ENCODE measurements at places on chromosomes 16 and 17. TPM values are rescaled to one million over a fixed set of nuclear protein-coding genes. Genes with fewer than 3 reads are reported as not detected.

- H3K27ac ChIP-seq, result no peak overlapping the region
- H3K4me1 ChIP-seq, result peaks cover under 1% of the 10 kb centered on the region
- H3K4me3 ChIP-seq, result no peak overlapping the region
- no peaks in the 10 kb centered on the region for H3K36me3 ChIP-seq
These were observed 273.4 kb upstream of the TNRC6C start for GRCh38 chr17:77684803-77685798.

GRCh38 chr16:947255-947921 lies 23.4 kb downstream of the LMF1 start:
- peaks cover 49% of the 10 kb centered on the region for H3K36me3 ChIP-seq
- DNase-seq, result no peak
- no peak overlapping the region for H3K27ac ChIP-seq
- no peaks in the 10 kb centered on the region for H3K4me1 ChIP-seq
- no peak overlapping the region for H3K4me3 ChIP-seq

- DNase-seq, result no peak
- H3K27me3 ChIP-seq, result no peaks in the 10 kb centered on the region
- H3K36me3 ChIP-seq, result no peaks in the 10 kb centered on the region
- no peak overlapping the region for H3K27ac ChIP-seq
- H3K4me1 ChIP-seq, result no peaks in the 10 kb centered on the region
These were observed 31.4 kb downstream of the CACNA1H start for GRCh38 chr16:1184156-1184868.

GRCh38 chr17:49977463-49978389 lies 8.7 kb downstream of the DLX4 start:
- no peak overlapping the region for H3K27ac ChIP-seq
- DNase-seq, result no peak
- no peaks in the 10 kb centered on the region for H3K4me1 ChIP-seq
- no peaks in the 10 kb centered on the region for H3K36me3 ChIP-seq
- peaks cover 78% of the 10 kb centered on the region for H3K27me3 ChIP-seq

Gene CCL1
- total RNA-seq, result not detected

Data from activated B cell treated with CpG ODN at 0.5 μM for 24 hours (primary cell).